ENCODE measurements at places on chromosomes 11 and 22.

DNA sequence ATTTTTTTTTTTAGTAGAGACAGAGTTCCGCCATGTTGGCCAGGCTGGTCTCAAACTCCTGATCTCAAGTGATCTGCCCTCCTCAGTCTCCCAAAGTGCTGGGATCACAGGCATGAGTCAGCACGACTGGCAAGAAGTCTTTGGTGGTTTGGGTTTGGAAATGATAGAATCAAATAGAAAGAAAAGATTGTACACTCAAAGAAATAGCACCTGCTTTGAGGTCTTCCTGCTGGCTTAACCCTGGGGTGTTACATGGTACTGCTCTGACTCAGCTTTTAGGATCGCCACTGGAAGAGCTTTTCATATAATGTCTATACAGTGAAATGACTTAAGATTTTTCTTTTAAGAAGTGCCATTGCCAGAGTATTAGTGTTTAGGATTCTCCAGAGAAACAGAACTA, 50.2 kb downstream of the JAM3 start:
- DNase-seq, result no peak

DNA sequence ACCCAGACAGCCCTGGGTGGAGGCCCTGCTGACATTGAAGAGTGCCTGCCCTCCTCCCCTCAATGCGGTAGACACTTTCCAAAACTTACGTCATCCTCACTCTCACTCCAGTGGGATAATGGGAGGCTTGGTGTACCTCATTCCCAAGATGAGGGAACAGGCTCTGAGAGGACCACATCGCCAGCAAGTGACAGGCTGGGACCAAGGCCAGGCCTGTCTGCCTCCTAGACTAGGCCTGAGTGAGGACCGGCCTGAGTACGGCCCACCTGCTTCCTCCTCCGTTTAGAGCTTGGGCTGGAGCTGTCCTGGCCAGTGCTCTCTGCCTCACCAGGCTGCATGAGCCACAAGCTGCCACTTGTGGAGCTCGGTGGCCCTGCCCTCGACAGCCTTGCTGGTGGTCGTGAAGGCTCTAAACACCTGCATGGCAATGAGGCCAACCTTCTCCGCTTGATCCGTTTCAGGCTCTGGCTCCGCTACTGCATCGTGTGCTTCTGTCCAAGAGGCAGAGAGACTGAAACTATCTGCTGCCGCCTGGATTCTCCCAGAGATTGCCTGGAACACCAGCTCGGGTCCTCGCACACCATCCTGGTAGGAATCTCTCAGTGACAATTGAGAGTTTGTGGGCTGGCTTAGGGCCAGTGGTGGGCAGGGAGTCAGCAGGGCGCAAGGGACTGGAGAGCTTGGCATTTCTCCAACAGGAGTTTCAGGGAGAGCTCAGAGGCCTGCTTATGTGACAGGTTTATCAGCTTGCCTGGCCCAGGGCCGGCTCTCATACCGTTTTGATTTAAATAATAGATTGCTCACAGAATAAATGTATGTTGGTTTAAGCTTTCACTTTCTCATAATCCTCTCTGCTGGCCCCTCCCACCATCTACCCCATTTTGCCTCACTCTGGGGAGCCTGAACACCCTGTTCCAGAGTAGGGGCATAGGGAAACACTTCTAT, 9.4 kb downstream of the LRRC75B start:
- DNase-seq, result no peak

- no peak for DNase-seq
Measured at GRCh38 chr11:3989921-3990290, 104.7 kb upstream of the RRM1 start.

DNA sequence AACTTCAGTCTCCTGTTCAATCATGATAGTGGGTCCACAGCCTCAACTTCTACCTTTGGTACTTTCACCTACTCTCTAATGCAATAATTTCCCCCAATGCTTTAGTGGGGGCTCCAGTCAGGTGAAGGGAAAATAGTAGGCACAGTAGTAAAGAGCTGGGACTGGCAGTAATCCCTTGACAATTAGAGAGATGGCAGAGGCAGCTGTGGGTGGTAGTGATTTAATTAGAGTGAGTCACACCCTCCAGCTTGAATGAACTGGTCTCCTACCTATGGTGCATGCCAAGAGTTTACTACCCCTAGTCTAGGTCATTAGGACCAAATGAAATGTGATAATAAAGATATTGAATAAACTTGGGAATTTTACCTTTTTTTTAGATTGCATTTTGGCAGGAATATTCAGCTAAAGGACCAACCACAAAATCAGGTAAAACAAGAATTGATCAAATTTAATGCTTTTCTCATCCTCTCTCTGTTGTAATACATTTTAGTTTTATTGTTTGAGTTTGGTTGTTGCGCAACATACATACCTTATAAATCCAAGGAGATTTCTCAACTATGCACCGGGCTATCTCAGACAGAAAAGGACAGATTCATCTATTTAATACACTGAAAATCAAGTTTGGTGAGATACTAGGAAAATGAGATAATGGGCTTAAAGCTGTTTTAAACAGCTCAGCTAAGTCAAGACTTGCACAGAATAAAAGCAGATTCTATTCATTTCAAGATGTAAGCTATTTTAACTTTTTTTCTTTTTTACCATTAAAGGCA, 9.0 kb downstream of the PRRG4 start:
- DNase-seq, result no peak

DNA sequence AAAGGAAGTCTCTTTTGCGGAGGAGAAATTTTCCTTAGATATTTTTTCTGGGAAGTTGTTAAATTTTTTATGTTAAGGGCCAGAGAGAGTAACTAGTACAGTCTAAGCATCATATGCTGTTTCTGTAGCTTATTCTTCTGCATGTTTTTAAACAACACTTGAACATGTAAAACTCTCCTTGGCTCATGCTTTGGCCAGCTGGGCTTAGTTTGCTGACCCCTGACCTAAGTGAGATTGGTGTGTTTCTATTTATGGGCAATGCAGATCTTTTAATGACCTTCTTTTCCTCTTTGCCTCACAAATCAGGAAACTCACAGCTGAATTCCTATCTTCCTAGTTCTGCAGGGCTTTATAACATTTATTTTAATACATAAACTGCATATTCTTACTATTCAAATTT, 942.5 kb downstream of the OPCML start:
- DNase-seq, result no peak

- DNase-seq, result no peak
Measured at GRCh38 chr11:120710354-120711131, 199.0 kb downstream of the GRIK4 start.

- peak; percentile 68 for DNase-seq
Measured at GRCh38 chr22:24427500-24428164, at the start of gene ADORA2A. Gene ADORA2A, plus strand, starts transcription at chr22:24427599. Its CDS starts 5,806 bp downstream, at chr22:24433405.

GRCh38 chr22:49775191-49775866, 52.3 kb downstream of the BRD1 start:
- DNase-seq, result no peak

GRCh38 chr11:32043737-32044136, 47.1 kb upstream of the RCN1 start:
- DNase-seq, result no peak

DNA sequence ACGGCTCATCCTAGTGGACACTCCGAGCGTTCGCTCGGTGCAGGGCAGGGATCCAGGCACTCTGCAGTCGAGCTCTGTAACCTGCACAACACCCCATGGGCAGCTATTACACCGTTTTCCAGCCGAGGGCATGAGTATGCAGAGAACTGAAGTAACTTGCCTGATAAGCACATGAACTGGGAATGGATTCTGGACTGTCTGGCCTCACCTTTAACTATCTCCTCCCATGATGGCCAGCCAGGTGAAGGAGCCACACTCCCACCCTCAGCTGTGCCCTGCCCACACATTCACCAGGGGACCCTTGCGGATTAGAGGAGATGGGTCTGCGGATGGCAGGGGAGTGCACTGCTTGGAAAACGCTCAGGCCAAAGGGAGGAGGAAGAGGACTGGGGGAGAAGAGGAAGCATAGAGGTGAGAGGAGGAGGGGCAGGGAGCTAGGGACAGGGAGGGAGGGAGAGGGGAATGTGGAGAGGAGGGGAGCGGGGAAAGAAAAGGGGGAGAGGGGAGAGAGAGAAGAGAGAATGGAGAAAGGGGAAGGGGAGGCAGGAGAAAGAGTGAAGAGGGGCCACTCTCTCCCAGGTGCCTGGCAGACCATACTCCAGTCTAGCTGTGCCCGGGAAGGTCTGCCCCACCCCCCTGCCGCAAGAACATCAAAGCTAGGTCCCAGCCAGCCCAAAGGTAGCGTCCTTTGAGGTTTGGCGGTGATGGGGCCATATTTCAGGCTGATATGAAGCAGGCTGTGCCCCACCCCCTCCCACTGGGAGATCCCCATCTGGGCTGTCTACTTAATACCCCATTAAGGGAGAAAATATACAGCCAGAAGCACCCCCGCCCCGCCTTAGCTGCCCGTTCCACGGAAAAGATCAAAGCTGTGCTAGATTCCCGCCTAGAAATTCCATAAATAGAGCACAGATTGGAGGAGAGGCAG, 33.2 kb upstream of the TCF20 start:
- no peak for DNase-seq

Measured in stimulated activated CD8-positive, alpha-beta memory T cell treated with anti-CD3 and anti-CD28 coated beads, Interleukin-4, amount 100 ng/mL, for 1 hour (primary cell).